Stimulated activated CD8-positive, alpha-beta memory T cell treated with anti-CD3 and anti-CD28 coated beads, Interleukin-4, amount 100 ng/mL, for 4 hours (primary cell): ENCODE measurements at places on chromosomes 12 and 14.

DNA sequence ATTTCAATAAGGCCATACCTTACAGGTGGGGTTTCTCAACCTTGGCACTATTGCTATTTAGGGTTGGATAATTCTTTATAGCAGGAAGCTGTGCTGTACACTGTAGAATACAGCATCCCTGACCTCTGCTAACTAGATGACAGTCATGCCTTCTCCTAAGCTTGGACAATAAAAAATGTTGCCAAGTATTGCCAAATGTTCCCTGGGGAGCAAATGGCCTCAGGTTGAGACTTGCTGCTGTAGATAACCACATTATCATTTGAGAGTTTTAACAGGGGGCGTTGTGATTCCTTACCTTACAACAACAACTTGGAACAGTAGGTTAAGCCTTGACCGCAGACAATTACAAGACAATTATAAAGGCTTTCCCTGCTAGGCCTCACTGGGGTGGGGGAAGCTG is 1073.6 kb upstream of the TMEM132C start:
- DNase-seq = no peak

DNA sequence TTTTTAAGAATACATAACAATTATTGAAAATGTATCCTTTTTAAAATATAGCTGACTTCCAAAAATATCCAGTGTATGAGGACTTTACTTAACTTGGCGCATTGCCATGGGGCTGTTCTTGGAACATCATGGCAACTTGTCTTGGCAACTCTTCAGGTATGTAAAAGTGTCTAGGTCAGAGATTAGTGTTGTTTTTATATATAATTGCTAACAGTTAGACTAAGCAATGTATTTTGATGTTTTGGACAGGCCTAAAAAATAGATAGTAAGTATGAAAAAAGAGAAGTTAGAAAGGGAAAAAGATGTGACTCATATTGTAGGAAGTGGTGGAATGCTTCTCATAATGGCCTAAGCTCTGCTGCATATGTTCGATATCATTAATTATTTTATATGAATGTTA is 70.9 kb downstream of the MON2 start:
- DNase-seq = no peak

GRCh38 chr12:2160043-2160442 is 107.3 kb downstream of the CACNA1C start:
- no peak for DNase-seq

DNA sequence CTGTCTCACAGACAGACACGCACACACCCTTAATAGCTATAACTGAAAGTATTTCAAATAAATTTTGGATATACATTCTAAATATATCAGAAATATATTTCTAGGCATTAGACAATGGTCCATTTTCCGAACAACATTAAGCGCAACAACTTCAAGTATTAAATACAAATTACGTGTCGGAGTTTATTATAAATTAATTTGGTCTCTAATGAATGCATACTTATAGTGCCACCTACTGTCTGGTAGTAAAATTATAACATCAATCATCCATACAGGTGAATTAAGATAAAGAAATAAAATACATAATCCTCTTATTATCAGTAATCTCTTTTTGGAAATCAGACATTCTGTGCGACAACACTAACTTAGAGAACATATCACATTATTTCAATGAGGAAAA is 27.2 kb upstream of the CMAS start:
- no peak for DNase-seq

GRCh38 chr12:68445824-68446223 is 113.7 kb upstream of the MDM1 start:
- no peak for DNase-seq

DNA sequence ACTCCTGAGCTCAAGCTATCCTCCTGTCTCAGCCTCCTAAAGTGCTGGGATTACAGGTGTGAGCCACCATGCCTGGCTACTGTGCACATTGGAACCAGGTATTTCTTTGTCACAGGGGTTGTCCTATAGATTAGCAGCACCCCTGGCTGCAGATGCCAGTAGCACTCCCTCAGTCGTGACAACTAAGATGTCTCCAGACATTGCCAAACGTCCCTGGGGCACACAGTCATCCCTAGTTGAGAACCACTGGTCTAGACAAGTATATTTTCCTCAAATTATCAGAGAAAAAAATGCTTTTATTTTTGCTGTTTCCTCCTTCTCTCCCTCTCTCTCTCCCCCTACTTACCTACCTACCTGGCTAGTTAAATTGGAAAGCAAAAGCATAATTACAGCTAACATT is 17.9 kb upstream of the P2RX7 start:
- no peak for DNase-seq

DNA sequence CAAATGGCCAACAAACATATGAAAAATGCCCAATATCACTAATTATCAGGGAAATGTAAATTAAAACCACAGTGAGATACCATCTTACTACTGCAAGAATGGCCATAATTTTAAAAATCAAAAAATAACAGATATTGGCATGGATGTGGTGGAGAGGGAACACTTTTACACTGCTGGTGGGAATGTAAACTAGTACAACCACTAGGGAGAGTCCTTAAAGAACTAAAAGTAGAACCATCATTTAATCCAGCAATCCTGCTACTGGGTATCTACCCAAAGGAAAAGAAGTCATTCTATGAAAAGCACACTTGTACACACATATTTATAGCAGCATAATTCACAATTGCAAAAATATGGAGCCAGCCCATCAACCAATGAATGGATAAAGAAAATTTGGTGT is 459.7 kb downstream of the GXYLT1 start:
- no peak for DNase-seq

- no peak for DNase-seq
Measured at GRCh38 chr12:89392391-89392790, 40.1 kb upstream of the DUSP6 start.
